Thoracic aorta (tissue), 2 donors: ENCODE measurements at places on chromosomes 4 and X.

DNA sequence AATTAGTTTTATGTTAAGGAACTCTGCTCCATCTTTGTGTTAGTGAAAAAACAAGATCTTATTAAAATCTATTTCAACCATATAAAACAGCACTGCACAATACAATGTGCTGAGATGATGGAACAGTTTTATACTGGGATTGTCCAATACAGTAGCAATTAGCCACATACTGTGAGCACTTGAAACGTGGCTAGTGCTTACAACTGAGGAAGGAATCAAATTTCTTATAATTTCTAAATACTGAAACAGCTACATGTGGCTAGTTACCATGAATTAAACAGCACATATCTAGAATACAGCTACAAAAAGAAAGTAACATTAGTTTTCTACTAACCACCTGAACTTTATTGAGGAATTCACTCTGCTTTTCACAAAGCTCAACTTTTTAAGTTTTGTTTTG, 14.7 kb downstream of the NFXL1 start:
- H3K27me3 ChIP-seq: no peaks in the 10 kb centered on the region
- no peaks in the 10 kb centered on the region for H3K4me1 ChIP-seq
- no peak overlapping the region for H3K27ac ChIP-seq
- no peak overlapping the region for H3K4me3 ChIP-seq

- H3K4me3 ChIP-seq: no peak overlapping the region
- H3K27me3 ChIP-seq: no peaks in the 10 kb centered on the region
- no peaks in the 10 kb centered on the region for H3K4me1 ChIP-seq
- no peak overlapping the region for H3K27ac ChIP-seq
- H3K36me3 ChIP-seq: no peaks in the 10 kb centered on the region
Observed at GRCh38 chrX:124354648-124355047, 8.3 kb downstream of the SH2D1A start.

DNA sequence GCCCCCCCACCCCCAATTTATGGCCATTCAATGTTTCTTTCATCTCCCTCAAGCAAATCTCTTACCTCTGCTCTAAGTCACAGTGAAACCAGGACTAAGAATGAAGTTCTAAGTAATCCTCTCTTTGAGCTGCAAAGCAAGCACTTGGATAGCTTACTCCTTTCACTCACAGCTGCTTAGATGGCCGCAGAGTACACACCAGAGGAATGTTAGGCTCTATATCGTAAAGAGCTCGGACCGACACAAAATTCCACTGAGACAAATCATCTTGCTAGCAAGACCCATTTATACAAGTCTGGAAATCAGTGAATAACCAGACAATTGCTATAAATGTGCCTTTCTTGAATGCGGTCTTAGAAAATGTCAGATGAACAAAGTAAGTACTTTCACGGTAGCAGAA, 135.0 kb downstream of the IDS start:
- no peak overlapping the region for H3K27ac ChIP-seq
- DNase-seq: no peak
- H3K27me3 ChIP-seq: no peaks in the 10 kb centered on the region
- no peaks in the 10 kb centered on the region for H3K4me1 ChIP-seq
- H3K36me3 ChIP-seq: no peaks in the 10 kb centered on the region
- no peak overlapping the region for H3K4me3 ChIP-seq

DNA sequence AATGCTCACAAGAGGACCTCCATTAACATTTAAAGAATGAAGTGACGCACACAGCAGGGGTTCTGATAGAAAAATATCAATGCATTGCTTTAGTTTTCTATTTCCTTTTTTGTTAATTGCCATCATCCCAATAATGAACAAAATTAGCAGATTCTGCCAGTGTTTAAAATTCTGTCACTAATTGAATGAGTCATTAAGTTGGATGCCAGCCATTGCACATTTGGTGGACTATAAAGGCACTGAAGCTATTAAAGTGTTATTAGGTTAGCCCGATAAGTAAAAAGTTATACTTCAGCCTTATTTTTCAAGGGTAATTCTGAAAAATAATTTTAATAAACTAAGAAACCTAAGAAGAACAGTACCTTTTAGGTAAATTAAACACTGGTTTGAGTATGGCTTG, 53.1 kb downstream of the MAP3K15 start:
- H3K36me3 ChIP-seq: no peaks in the 10 kb centered on the region
- H3K4me1 ChIP-seq: no peaks in the 10 kb centered on the region
- H3K27me3 ChIP-seq: no peaks in the 10 kb centered on the region
- H3K4me3 ChIP-seq: no peak overlapping the region
- H3K27ac ChIP-seq: no peak overlapping the region
- DNase-seq: no peak

DNA sequence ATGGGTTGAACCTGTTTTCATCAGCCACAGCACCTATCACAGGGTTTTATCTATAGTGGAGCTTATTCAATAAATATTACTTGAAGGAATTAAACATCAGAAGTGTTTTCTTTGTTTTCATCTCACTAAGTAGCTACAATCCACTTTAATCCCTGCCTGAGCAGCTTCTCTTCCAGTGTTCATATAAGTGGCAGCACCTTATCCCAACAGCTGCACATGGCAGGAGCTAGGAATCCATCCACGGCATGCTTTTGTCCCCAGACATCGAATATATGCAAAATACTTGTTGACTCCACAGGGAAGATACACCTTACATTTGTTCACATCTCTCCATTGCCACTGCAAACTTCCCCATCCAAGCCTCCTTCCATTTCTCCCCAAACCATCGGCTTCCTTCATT, 549.8 kb upstream of the FAM241A start:
- H3K27ac ChIP-seq: no peak overlapping the region
- H3K4me1 ChIP-seq: no peaks in the 10 kb centered on the region
- no peaks in the 10 kb centered on the region for H3K36me3 ChIP-seq
- no peaks in the 10 kb centered on the region for H3K27me3 ChIP-seq
- H3K4me3 ChIP-seq: no peak overlapping the region
- no peak for DNase-seq

DNA sequence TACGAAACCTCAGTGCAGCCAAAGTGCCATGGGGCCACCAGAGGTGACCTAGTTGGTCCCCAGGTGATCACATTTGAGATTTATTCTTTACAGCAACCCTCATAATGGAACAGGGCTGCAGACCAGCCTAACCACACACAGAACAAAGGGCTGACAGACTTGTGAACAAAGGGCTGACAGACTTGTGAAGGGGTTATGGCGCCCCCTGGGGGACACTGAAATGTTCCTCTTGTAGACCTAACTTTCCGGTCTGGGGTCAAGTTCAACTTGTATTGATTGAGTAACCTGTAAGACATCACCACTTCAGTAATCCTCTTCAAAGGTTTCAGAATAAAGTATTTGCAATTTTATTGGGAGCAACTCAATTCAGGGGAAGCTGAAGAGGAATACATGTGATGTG, 175.9 kb upstream of the RPS6KA3 start:
- no peak overlapping the region for H3K27ac ChIP-seq
- DNase-seq: peak; percentile 3
- H3K27me3 ChIP-seq: no peaks in the 10 kb centered on the region

- H3K4me3 ChIP-seq: no peak overlapping the region
- H3K27me3 ChIP-seq: no peaks in the 10 kb centered on the region
- H3K27ac ChIP-seq: no peak overlapping the region
- DNase-seq: no peak
Observed at GRCh38 chr4:138859254-138859653, 156.3 kb upstream of the NOCT start.

DNA sequence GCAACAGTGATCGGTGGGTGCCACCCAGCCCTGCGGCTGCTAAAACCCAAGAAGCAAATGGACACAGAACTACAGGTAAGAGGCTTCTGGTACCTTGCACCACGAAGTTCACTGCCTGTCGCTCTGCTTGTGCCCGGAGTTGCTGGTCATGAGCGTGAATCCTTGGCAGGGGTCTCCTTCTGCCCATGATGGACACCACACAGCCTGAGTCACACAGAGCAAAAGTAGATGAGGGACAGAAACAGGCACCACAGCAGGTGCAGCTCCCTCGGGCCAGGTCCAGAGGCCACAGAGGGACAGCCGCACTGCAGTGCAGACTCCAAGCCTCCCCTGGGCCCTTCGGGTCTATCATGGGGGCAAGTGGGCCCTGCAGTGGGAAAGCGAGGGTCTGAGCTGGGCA, 22.4 kb downstream of the NAT8L start:
- no peak overlapping the region for H3K27ac ChIP-seq
- H3K27me3 ChIP-seq: no peaks in the 10 kb centered on the region
- no peak for DNase-seq

DNA sequence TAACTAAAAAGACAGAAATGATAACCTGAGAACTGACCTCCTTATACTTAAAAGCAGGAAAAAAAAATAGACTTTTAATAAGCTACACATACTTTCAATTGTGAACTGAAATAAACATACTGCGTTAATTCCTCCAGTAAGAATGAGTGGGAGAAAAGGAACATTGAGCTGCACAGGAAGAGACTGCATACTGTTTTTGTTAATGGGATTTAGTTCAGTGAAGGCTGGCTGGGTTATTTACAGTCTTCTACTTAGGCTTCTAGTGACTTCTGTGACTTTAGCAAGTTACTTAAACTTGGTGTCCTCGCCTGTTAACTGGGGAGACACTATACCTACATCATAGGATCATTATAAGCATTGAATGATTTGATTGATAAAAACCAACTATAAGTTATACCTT, 213.3 kb downstream of the EPHA5 start:
- no peak overlapping the region for H3K27ac ChIP-seq
- no peak for DNase-seq
- H3K4me1 ChIP-seq: no peaks in the 10 kb centered on the region
- no peaks in the 10 kb centered on the region for H3K27me3 ChIP-seq
- H3K36me3 ChIP-seq: no peaks in the 10 kb centered on the region
- no peak overlapping the region for H3K4me3 ChIP-seq
